ENCODE measurements at places on chromosomes 4 and X.

DNA sequence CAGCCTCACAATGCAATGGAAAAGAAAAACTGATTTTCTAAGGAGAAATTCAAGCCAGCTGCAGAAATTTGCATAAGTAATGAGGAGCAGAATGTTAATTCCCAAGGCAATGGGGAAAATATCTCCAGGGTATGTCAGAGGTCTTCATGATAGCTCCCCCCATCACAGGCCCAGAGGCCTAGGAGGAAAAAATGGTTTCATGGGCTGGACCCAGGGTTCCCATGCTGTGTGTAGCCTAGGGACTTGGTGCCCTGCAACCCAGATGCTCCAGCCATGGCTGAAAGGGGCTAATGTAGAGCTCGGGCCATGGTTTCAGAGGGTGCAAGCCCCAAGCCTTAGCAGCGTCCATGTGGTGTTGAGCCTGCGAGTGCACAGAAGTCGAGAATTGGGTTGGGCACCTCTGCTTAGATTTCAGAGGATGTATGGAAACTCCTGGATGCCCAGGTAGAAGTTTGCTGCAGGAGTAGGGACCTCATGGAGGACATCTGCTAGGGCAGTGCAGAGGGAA is 53.5 kb upstream of the TEX13C start:
- no peak for DNase-seq

GRCh38 chr4:39571054-39571453 is 43.8 kb upstream of the UGDH start:
- DNase-seq = no peak

- no peak for DNase-seq
Measured at GRCh38 chrX:49268702-49269009, 937 bp upstream of the PPP1R3F start.

DNA sequence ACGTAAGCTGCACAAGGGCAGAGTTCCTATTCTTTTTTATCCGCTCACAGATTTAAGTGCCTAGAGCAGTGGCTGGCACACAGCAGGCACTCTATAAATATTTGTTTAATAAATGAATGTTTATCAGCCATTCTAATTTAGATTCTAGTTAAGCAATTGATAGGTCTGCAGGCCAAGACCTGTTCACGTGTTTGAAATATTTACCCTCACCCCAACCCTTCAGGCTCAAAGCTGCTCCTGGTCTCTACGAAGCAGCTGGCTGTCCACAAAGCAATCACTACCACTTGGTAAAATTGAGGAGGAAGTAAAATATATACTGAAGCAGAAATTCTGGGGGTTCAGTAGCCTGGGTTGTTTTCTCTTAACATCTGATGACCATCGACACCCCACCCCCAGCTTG is 158.1 kb downstream of the MGST2 start:
- no peak for DNase-seq

Measured in C1 segment of cervical spinal cord (tissue), 14 donors.